ENCODE measurements at places on chromosomes 6 and 20.
A peak's percentile ranks its signal among the peaks of the same experiment; 100 is the strongest.

DNA sequence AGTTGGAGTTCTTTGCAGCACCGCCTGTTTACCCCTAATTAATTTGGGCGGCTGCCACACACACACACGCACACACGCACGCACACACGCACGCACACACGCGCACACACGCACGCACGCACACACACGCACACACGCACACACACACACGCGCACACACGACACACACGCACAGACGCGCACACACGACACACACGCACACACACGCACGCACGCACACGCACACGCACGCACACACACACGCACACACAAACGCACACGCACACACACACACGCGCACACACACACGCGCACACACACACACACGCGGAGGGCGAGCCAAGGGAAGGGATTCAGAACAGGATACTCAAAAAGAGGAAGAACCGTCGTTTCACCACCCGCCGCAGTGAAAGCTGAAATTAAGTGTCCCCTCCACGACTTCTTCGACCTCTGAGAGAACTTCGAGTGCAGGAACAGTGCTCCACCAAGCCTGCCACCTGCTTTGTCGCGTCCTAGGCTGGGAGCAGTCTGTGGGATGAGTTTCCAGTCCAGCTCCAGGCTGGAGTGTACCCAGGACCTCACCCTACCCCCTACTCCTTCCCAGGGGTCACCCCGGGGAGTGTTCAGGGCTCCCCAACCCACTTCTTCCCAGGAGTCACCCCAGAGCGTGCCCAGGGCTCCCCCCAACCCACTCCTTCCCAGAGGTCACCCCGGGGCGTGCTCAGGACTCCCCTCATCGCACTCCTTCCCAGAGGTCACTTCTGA lies 1.1 kb downstream of the RNASET2 start:
- no peak for DNase-seq

GRCh38 chr20:54194724-54195438 lies 13.0 kb upstream of the PFDN4 start:
- no peak for DNase-seq

- DNase-seq, result peak; percentile 89
Observed at GRCh38 chr6:138987643-138988468, at the start of gene REPS1. Gene REPS1 (minus strand): TSS chr6:138988253. CDS start chr6:138987682, 571 bp downstream.

DNA sequence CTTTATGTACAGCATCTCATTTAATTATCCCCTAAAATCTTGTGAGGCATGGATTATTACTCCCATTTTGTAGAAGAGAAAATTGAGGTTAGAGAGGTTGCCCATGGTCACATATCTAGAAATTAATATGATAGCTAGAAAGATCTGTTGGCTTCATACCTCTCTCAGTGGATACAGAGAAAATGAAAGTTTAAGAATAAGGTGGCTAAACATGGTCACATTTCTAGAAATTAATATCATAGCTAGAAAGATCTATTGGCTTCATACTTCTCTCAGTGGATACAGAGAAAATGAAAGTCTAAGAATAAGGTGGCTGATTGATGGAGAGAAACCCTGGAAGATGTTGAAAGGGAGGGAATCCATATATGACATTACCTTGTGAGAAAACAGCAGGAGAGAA lies 260.7 kb upstream of the MAN1A1 start:
- no peak for DNase-seq

- DNase-seq, result no peak
Observed at GRCh38 chr20:37807471-37808232, 95.3 kb upstream of the VSTM2L start.

- no peak for DNase-seq
Observed at GRCh38 chr6:143556529-143556928, 45.0 kb upstream of the FUCA2 start.

Measured in left kidney (tissue), 8 donors.